Stimulated activated CD4-positive, alpha-beta T cell treated with anti-CD3 and anti-CD28 coated beads, Interleukin-1b, Interleukin-23, amount 100 ng/mL, for 24 hours (primary cell): ENCODE measurements at places on chromosomes 4 and X.

DNA sequence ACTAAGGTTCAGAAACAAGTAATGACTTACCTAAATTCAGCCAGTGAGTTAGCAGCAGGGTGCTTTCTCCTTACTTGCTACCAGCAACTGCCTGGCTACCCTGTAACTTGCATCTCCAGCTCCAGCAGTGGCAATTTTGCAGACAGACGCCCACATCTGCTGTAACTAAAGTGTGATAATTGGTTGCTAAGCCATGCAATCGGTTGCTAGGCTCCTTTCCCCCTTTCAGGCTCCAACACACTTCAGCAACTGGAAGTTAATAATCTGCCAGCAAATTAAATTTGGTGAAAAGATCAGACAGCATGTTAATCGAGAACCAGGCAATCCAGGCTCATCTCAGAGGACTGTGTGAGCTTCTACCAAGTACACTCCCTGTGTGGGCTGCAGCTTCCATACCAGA lies 24.2 kb upstream of the ARHGEF9 start:
- no peak for DNase-seq

GRCh38 chr4:120773641-120774040 lies 148.9 kb downstream of the PRDM5 start:
- no peak for DNase-seq

DNA sequence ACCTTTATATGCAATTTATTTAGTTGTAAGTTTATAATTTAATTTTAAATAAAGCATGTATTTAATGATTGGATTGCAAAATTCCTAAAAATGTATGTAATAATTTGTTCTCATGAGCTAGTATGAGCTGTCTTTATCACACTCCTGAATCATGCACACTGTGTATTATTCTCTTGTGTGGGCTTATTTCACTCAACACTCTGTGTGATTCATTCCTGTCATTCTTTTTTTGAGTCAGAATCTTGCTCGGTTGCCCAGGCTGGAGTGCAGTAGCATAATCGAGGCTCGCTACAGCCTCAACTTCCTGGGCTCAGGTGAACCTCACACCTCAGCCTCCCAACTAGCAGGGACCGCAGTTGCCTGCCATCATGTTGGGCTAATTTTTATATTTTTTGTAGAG lies 123.1 kb upstream of the SLC34A2 start:
- no peak for DNase-seq

DNA sequence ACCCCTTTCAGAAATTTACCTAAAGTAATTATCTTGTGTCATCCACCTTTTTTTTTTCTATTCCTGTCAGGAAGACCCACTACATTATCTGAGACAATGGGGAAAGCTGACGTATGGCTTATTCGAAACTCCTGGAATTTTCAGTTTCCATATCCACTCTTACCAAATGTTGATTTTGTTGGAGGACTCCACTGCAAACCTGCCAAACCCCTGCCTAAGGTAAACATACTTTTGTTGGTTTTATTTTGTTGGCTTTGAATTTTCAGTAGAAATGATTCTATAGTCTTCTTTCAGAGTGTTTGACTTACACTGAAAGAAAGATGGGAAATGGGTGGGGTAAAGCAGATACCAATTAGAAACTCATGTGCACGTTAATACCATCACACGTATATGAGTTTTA lies 2.2 kb downstream of the UGT2B7 start:
- DNase-seq: no peak

DNA sequence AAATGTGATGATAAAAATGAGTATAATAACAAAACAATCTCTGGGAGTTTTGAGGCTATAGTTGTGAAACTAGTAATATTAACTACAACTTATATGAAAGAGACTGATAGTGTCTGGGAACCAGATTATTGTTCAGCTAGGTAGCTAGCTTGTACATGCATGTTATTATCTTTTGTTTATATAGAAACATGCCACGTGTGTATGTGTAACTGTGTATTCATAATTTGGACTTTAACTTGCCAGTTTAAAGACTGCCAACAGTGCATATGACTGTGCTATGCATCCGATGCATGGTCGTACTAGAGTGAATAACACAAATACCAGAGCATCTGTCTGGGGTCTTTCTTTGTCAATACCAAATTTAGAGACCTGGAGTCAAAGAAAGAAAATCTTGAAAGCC lies 92.2 kb downstream of the ADGRL3 start:
- DNase-seq: no peak

DNA sequence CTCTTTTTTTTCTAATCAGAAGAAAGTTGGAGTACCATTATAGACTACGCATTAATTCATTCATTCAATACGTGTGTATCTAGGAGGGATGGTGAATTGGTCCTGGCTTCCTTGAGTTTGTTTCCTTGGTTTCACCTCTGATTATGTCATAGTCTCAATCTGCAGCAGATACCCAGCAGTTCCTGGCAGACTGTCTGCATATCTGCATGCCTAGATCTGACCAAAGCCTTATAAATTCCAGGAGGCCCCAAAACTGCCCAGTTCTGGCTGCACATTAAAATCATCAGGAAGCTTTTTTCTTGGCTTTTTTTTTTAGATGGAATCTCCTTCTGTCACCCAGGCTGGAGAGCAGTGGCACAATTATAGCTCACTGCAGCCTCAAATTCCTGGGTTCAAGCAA lies 27.2 kb upstream of the SLC34A2 start:
- DNase-seq: no peak

DNA sequence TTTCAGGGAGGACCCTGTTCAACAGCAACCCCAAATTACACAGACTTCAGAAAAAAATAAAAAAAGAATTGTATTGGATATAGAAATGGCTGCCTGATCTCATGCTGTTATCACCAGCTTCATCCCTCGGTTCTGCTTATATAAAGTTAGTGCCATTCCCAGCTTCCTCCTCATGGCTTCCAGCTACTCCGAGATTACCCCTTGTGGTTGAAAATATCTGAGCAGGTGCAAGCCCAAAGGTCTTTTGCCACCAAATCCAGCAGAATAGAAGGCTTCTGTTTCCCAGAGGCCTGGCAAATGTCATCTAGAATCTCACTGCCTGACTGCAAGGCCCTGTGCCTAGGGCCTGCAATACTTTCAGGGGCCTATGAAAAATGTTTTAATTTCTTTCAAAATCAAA lies 13.8 kb upstream of the HPGDS start:
- DNase-seq: no peak

DNA sequence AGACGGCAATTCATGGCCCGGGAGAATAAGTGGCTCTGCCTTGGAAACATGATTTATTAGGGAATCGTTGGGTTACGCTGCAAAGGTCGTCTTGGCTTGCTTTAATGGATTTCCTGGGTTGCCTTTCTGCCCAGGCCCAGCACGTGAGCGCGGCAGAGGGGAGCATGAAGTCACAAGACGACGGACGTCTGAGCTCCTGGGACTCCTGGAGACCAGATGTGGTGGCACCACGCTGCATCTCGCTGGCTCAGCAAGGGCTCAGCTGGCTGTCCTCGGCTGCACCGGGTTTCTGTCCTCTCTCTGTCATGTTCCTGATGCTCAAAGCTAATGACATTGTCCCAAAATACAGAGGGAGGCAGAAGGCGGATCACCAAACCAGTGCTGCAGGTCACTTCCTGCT lies 61.2 kb downstream of the C4orf50 start:
- DNase-seq: no peak

- DNase-seq: no peak
These were observed 67.0 kb downstream of the TNIP2 start for GRCh38 chr4:2689114-2689513.

DNA sequence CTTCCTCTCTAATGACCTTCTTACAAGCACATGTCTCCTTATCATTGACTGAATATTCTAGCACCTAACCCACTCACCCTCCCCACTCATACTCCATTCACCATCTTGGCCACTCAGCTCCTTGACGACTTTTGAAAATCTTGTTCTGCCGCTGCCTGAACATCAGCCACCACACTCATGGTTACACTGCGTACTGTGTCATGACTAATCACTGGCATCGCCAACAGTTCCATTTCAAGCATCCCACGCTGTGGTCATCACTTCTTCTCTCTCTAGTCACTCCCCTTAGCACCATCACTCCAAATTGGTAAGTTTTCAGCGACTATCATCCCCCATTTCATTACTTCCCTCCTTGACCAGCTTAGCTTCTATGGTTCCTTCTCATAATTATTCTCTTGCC lies 352.8 kb downstream of the MAPK10 start:
- no peak for DNase-seq

GRCh38 chr4:157048248-157048647 lies 27.7 kb upstream of the GLRB start:
- DNase-seq: no peak

- no peak for DNase-seq
These were observed 120.7 kb downstream of the CORIN start for GRCh38 chr4:47717188-47717587.

DNA sequence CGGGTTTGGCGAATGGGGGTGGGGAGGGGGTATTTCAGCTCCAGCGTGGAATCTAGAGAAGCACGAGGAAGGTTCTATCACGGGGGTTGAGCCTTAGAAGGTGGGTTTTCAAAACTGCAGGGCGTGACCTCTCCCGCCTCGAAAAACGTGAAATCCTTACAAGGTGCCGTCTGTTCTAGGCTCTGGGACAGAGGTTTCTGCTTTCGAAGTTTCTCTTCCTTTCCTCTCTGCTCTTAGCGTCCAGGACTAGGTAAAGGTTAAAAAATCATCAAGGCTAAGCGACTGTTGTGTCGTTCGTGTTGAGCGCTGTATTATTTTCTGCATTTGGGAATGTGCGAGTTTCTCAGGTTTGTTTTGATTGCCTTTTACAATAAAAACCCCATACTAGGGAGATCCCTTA lies 1.1 kb downstream of the FHL1 start:
- DNase-seq: no peak

DNA sequence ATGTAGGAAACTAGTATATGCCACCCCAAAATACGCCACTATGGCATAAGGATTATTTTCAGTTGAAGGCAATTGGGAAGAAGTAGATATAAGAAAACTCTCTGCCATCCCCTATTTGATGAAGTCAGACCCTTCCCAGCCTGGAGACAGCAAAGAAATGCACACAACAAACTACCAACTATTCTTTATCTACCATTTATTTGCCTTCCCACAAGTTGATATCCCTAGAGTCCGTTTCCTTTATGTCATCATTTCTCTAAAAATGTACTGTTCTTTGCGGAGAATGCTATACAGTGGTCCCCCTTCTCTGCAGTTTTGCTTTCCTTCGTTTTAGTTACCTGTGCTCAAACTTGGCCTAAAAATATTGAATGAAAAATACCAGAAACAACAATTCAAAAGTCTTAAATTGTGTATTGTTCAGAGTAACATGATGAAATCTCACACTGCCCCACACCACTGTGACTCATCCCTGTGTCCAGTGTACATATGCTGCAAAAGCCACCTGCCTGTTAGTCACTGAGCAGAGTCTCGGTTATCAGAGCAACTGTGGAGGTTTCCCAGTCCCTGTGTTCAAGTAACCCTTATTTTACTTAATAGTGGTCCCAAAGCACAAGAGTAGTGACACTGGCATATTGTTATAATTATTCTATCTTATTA lies 152.3 kb downstream of the WDFY3 start:
- no peak for DNase-seq

GRCh38 chr4:166092797-166093290 lies 219.8 kb downstream of the TLL1 start:
- no peak for DNase-seq

DNA sequence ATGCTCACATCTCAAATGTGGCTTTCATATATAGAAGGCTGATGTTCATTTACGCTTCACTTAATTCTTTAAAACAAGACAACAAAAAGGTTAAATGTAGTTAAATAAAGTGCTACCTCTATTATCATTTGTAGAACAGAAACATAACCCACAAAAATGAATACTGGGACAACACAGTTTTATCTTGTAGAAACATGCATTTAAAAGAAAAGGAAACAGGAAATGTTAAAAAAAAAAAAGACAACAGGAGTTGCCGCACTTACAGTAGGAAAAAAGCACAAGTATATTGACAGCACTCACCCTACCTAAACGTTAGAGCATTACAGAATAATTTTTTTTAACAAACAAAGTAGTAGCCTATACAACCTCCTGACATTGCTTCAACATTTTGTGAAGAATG lies 4.8 kb downstream of the THOC2 start:
- DNase-seq: no peak

DNA sequence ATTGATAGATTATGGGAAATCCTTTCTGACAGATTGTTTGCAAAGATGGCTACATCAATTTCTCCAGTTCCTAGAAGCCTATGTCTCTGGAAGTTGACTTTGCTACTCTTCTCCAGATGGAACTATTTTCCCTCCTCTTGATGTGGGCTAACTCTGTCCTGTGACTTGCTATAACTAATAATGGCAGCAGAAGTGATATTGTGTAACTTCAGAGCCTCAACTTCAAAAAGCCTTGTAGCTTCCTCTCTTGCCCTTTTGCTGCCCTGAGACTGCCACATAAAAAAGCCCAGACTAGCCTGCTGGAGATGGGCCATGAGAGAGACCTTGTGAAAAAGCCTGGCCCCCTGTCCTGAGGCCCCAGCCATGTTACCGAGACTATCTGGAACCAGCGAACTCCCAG lies 210.7 kb upstream of the SLC7A11 start:
- DNase-seq: no peak

DNA sequence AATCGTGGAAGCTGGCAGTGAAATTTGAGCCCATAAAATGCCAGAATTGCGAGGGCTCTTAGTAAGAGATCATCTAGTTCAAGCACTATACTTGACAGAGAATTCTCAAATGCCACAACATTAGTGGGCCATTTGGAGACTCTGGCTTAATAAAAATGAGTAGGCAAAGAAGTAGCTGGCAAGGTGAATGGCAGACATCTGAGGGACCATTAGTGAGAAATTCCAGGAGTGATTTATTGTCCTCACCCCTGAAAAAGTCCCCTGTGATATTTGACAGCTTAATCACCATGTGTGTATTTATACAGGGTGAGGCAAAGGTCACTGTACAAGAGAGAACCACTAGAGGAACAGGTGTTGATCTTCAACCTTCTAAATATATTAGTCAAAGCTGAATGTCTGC lies 207.5 kb downstream of the CHRDL1 start:
- DNase-seq: no peak

DNA sequence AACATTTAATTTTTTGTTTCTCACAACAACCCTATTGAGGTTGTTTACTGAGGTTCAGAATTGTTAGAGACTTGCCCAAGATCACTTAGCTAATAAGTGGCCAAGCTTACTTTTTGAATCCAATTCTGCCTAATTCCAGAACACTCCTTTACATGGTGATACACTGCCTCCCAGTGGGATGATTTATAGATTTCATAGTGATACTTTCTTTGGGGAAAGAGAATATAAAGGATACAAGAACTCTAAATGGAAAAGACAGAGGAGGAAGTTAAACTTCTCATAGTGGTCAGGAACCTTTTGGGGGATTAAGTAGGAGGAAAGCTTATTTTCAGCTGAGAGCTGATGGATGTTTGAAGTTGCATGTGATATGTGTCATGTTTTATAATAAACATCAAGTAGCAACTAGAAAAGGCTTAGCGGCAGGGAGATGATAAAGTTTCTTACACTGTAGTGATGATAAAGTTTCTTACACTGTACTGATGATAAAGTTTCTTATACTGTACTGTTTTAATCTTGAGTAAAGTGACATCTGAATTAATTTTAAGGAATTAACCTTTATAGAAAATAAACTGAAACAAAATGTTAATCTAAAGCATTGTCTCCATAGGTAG lies 15.3 kb downstream of the STAG2 start:
- DNase-seq: no peak
